Activated naive CD4-positive, alpha-beta T cell treated with anti-CD3 and anti-CD28 coated beads, Interleukin-2, amount 50 U/mL, for 72 hours (primary cell): ENCODE measurements at places on chromosomes 7 and 10. TPM values are rescaled to one million over a fixed set of nuclear protein-coding genes. Genes with fewer than 3 reads are reported as not detected.

- DNase-seq = no peak
Measured at GRCh38 chr10:102101152-102101551, 19.0 kb downstream of the LDB1 start.

GRCh38 chr7:112150823-112151641 is 55.2 kb downstream of the DOCK4 start:
- no peak for DNase-seq

NOBOX gene
- total RNA-seq = not detected

- no peak for DNase-seq
Measured at GRCh38 chr10:1635340-1635739, 102.0 kb downstream of the ADARB2 start.

DNA sequence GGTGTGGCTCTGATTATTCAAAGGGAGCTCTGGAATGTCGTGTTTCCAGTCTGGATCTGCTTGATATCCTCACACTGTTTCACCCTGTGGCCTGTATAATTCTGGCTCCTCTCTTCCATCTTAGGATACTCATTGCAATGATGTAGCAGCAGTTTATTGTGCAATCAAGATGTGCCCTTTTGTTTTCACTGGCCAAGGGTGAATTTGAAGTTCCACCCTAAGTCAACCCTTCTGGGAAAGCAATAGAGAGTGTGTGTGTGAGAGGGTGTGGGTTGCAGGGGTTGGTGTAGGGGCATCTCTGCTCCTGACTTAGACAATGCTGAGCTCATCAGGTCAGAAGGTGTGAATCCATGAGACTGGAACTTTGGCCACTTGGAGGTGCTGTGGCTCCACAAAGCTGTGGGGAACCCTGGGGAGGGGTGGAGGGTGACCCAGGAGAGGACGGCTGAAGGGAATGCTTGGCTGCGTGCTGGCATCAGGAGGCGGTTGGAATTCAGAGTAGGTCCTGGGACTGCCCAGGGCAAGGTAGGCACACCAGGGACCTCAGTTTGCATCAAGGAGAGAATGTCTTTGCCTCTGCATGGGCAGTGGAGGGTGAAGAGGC is 118.0 kb upstream of the PRSS58 start:
- no peak for DNase-seq

DNA sequence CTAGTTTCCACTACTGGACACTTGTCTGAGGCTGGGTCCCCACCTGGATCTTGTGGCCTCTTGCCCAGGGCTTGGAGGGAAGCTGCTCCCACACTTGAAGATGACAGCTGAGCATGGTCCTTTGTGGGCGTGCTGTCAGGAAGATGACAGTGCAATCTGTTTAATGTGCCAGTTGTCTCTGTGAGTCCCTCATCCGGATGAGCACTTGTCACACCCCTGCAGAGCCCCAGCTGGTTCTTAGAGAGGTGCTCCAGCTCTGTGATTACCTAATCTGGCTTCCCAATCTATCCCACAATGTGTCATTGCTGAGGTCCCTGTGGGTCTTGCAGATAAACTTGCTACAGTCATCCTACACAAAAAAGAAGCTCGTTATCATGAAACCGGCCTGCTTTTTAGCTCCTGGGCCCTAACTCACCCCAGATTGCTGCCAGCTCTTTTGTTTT is 34.8 kb upstream of the CCSER2 start:
- DNase-seq = no peak

DNA sequence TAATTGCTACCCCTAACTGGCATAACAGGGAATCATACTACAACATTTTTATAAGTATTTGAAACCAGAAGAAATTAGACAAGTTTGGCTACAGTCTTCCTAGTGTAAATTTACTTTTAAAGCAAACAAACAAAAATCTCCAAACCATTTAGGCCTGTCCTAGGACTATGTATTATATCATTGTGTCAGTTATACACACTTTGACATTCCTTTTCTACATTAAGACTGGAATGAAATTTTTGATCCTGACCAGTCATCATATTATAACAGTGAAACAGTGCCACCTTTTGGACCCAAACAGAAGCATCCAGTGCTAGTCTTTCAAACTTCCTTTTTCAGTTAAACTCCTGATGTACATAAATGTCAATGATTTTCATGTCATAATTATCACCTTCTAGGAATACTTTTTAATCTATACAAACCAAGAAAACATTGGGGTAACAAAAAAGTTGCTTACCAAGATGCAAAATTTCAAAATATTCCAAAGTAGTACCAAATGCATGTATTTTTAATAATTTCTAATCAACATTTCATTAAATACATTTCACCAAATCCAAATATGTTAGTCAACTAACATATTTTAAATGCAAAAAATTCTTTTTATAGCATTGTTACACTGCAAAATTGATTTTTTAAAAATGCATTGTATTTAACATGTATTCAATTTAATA is 75.7 kb downstream of the IMMP2L start:
- no peak for DNase-seq

SHH gene
- not detected for total RNA-seq

PNLIPRP1 gene
- not detected for total RNA-seq

DDX21 gene
- 127 TPM for total RNA-seq

DNA sequence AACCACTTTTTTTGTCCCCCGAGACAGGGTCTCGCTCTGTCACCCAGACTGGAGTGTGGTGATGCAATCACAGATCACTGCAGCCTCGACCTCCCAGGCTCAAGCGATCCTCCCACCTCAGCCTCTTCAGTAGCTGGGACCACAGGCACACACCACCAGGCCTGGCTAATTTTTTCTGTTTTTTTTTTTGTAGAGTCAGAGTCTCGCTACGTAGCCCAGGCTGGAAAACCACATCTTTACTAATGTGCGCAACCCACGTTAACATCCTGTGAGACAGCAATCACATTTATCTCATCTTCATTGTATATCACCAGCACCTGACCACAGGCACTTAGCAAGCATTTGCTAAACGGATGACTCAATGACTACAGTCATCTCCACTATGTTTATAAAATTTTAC is 77.8 kb upstream of the ATP6V0A4 start:
- DNase-seq = peak; percentile 66
